ENCODE measurements at places on chromosomes 13 and 19. TPM values are rescaled to one million over a fixed set of nuclear protein-coding genes. Genes with fewer than 3 reads are reported as not detected.

Gene ZSCAN1
- total RNA-seq, result not detected

DNA sequence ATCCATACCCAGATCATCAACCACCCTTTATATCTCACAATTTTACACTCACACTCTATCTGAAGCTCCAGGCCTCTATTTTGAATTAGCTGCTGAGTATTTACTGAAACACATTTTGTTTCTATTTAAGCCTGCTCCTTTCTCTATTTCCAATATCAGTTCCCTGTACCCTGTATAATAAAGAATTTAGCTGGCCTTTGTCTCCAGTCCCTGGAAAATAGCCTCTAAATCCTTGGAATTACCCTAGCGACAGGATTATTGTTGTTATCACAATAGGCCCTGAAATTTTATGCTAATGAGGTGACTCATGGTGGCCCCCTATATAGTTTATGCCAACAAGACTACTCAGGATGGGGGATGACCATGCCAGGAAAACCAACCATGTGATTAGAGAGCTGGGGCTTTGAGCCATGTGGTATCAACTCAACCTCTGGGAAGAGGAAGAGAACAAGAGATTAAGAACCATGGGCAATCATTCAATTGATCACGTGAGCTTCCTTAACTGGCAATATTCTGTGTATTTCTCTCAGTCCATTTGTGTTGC is 72.7 kb downstream of the KATNAL1 start:
- no peak for DNase-seq

DNA sequence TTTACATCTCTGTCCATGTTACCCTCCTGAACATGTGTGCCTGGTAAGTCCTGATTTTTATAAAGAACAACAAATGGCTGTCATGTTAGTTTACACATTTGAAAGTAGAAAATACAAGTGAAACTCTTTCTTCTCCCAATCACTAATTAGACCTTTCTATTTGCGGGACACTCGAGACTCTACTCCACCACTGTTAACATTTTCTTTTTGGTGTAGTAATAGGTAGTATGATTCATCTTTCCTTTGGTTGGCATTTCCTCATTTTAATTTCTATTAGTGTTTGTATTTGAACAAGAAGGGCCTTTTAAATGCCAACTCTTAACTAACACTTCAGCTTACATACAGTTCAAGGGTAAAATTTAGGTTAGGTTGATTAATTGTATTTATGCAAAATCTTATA is 371.1 kb downstream of the PCDH9 start:
- no peak for DNase-seq

DNA sequence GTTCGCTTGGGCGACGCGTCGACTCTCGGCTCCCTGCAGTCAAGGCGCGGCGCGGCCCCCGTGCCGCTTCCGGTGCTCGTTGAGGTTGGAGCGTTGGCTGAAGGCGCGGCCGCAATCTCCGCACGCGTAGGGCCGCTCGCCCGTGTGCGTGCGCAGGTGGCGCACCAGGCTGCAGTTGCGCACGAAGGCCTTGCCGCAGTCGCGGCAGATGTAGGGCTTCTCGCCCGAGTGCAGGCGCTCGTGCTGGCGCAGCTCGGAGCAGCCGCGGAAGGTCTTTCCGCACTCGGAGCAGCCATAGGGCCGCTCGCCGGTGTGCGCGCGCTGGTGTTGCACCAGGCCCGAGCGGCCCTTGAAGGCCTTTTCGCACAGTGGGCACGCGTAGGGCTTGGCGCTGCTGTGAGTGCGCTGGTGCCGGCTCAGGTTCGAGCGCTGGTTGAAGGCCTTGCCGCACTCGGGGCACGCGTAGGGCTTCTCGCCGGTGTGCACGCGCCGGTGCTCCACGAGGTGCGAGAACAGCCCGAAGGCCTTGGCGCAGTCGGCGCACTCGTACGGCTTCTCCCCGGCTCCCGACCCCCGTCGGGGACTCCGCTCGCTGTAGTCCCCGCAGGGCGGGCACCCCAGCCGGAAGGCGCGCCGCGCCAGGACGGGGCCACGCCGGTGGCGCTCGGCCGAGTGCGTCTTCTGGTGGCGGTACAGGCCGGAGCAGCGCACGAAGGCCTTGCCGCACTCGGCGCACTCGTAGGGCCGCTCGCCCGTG is 5.3 kb upstream of the ZNF497 start:
- DNase-seq, result no peak

DNA sequence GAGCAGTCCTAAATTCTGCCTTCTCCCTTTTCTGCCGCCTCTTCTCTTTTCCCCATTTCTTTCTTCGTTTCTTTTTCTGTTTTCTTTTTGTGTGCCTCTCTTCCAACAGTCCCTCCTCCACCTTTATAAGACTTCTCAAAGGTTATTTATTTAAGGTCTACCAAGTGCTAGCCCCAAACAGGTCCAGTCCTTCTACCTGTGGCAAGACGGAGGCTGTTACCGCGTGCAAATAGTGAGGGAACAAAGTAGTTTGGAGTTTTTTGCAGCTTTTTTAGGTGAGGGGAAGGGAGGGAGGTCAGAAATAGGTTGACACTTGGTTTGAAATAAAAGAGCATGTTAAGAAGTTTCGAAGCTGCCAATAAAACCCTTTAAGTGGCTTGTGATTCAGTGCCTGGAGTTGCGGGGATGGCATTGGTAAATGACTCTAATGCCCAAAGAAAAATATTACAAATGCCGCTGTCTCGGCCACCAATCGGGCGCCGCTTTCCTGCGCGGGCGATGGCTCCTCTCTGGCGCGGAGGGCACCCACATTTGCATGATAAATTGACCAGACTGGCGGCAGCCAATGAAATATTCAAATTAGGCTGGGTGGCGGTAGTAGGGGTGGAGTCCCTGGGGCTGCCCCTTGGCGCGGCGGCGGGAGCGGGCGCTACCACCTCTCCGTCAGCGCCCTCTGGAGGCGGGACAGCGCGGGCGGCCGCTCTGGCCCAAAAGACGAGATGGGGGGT is 7.5 kb upstream of the TSHZ3 start:
- no peak for DNase-seq

DNA sequence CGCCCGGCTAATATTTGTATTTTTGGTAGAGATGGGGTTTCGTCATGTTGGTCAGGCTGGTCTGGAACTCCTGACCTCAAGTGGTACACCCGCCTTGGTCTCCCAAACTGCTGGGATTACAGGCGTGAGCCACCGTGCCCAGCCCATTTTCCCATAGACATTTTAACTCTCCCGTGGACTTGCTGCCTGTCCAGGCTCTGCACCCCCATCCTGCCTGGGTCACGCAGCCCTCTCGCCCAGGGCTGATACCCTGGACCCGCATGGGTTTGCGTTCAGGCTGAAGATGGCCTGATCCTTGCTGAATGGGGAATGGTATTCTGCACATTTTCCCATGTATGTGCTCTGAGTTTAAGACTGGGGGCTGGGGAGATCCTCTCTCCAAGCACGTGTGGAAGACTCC is 46.0 kb upstream of the RANBP3 start:
- no peak for DNase-seq

DNA sequence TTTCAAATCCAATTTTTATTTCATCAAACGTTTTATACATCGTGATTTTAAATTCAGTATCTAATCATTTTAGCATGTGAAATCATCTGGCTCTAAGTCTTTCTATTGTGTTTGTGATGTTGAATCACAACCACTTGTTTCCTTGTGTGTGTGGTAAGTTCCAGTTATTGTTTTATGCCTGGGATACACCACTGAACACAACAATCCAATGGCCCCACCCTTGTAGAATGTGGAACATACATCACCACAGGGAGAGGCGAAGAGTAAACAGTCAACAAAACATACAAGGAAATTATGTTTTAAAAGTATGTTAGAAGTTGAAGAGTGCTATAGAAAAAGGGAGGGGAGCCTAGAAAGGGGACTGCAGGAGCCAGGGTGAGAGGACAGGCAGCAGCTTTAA is 100.5 kb downstream of the EPSTI1 start:
- DNase-seq, result no peak

- no peak for DNase-seq
These were observed 16.8 kb downstream of the SPC24 start for GRCh38 chr19:11138601-11139300.

GRCh38 chr19:39546599-39546998 is 6.6 kb upstream of the EID2 start:
- DNase-seq, result no peak
